Effector memory CD8-positive, alpha-beta T cell (primary cell): ENCODE measurements at places on chromosomes 4 and X.

DNA sequence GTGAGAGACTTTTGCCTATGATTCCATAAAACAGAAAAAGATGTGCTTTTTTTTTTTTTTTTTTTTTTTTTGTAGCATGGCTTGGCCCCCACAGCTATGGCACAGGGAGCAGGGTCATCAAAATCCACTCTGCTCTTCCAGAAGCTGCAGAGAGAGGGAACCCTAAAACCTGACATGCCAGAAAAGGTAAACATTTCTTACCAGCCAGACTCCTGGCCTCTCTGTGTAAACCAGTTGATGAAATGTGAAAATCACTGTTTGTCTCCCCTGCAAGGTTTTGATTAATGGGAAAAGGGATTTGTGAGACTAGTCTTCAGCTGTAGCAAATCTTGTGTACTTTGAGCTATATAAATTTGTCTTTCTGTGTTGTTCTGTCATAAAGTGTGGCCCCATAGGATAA lies 105.9 kb downstream of the ARSJ start:
- DNase-seq, result no peak

GRCh38 chr4:38084877-38085711 lies 124.9 kb downstream of the PTTG2 start:
- DNase-seq, result no peak

- DNase-seq, result no peak
Measured at GRCh38 chr4:85741381-85741780, 266.4 kb downstream of the ARHGAP24 start.

- no peak for DNase-seq
Measured at GRCh38 chrX:47936940-47937317, 66.9 kb downstream of the ZNF182 start.

GRCh38 chr4:60314416-60314815 lies 885.7 kb upstream of the ADGRL3 start:
- DNase-seq, result no peak

DNA sequence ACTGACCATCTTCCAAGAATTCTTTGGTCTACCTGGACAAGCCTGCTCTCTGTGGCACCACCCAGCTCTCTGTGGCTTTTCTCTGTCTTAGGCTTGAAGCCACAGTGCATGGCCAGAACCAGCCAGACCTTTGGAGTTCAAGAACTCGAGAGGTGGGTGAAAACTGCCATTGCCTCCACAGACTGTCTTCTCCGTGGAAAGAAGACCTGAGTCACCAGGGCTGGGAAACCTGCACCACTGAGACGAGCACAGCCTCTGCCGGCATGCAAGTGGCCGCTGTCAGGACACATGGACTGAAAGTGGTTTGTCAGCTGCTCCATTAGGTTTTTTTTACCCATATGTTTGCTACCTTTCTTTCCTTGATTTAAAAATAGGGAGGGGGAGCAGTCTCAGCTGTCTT lies 74.5 kb downstream of the MGST2 start:
- no peak for DNase-seq

DNA sequence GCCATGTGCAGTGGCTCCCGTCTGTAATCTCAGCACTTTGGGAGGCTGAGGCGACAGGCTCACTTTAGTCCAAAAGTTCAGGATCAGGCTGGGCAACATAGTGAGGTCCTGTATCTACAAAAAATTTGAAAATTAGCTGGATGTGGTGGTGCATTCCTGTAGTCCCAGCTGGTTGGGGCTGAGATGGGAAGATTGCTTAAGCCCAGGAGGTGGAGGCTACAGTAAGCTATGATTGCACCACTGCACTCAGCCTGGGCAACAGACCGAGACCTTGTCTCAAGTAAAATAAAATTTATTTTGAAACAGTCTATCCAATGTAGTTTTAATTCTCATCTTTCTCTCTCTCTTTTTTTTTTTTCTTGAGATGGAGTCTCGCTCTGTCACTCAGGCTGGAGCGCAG lies 21.1 kb downstream of the RBM10 start:
- no peak for DNase-seq

DNA sequence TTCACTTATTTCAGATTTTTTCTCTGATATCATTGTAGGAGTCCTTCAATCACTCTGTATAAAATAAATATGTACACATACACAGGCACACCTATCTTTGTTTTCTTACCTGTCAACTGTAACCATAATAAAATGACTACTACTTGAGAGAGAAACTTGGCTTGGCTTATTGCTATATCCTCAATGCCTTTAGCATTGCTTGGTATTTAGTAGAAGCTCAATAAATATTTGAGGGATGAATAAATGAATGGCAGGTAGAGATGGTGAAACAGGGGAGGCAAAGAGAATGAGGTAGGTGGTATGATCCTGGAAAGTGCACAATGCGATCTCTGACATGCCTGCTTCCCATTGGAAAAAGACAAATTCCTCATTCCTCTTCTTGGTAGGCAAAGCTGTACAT lies 21.8 kb upstream of the CXCL6 start:
- DNase-seq, result no peak

DNA sequence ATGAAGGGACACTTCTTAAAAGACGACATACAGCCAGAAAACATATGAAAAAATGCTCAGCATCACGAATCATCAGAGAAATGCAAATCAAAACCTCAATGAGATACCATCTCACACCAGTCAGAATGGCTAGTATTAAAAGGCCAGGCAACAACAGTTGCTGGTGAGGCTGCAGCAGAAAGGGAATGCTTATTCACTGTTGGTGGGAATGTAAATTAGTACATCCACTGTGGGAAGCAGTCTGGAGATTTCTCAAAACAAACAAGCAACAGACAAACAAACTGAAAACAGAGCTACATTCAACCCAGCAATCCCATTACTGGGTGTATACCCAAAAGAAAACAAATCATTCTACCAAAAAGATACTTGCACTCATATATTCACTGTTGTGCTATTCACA lies 197.9 kb downstream of the EVC2 start:
- no peak for DNase-seq

GRCh38 chrX:46029777-46030176 lies 515.4 kb downstream of the ZNF674 start:
- DNase-seq, result no peak

DNA sequence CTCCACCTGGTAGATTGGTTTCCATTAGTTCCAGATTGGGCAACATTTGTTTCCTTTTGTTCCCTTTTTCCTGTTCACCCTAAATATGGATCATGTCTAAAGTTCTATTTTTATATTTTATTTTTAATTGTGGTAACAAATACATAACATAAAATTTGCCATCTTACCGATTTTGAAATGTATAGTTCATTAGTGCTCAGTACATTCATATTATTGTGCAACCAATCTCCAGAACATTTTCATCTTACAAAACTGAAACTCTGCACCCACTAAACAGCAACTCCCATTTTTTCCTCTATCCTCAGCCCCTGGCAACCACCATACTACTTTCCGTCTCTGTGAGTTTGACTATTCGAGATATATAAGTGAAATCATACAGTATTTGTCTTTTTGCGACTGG lies 14.2 kb upstream of the RPS6KA3 start:
- no peak for DNase-seq

GRCh38 chrX:124388562-124388961 lies 42.2 kb downstream of the SH2D1A start:
- peak; percentile 41 for DNase-seq

- no peak for DNase-seq
Measured at GRCh38 chrX:134148172-134148692, 88.8 kb upstream of the CCDC160 start.

DNA sequence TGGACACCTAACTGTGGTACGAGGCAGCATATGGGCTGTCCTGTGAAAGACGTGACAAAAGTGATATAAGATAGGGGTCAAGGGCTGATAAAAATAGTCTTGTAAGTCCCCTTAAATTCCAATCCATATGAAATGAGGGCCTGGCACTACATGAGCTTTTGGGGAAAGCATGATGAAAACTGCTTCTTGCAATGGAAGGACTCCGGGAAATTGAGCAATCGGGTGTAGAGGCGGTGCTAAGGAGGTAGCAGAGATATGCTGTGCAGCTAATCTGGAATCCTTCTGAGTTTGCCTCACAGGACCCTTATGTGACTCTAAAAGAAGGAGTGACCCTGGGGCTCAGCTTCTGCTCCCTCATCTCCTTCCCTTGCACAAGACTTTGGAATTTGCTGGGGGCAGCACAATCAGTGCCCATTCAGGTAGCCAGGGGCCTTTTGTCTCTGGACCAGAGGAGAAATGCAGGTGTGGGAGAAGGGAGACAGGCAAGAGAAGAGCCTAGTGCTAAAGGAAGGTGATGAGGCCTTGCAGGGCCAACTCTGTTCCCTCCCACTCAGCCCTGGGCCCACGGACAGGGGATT lies 12.8 kb downstream of the CLDN2 start:
- no peak for DNase-seq

GRCh38 chr4:38582889-38583470 lies 81.0 kb upstream of the KLF3 start:
- DNase-seq, result peak; percentile 4
